ENCODE measurements at places on chromosomes 4 and X.

DNA sequence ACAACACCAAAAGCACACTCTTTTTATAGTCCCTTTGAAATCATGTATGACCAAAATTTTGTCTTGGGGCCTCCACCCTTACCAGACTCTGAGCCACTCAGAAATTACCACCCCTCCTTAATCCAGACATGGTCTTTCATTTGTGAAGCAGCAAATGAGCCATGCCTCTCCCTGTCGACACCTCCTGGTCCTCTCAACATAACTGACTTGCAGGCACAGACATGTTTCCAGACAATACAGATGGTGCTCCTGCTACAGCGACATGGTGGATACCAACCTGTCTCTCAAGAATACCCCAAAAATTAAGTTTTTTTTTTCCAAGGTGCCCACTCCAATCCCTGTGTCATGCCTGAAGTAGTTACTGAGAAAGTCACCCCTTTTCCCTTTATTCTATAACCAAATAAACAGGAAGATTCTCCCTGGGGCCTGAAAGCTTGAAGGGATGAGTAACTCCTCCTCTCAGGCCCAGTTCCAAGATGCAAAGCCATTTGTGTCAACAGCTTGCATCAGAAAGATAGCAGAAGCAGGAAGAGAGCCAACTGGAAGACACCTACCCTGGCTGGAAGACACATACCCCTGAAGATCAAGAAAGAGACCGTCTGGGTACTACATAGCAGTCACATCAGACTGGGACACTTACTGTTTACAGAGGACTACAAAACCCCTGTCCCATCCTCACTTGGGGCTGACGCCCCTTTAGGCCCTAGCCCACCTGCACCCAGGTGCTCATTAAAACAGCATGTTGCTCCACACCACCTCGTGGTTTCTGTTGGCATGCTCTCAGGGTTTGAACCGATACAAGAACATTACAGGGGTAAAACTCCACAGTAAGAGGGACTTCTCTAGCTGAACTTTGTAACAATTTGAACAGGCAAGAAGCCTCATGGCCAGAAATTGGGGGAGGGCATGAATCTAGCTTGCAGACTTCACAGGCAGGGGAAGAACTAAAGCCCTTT lies 5.5 kb upstream of the UGT2B17 start:
- no peak for DNase-seq

GRCh38 chr4:13413729-13414437 lies 70.3 kb downstream of the RAB28 start:
- no peak for DNase-seq

DNA sequence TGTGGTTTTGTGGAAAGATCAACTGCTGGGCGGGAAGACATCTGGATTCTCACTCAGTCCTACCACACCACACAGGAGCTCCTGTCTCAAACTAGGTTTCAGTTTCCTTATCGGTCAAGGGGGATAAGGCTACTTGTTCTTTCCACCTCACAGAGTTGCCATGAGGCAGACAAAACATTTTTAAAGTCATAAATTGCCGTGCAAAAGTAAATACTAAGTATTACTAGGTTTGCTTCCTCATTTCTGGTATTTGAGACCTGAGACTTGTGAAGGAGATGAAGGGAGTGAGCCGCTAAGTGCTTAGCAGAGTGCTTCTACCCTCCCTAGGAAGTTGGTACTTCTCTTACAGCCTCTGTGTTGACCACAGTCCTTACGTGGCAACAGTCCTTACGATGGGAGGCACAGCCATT lies 1.5 kb downstream of the LAP3 start:
- no peak for DNase-seq

GRCh38 chr4:4791299-4792111 lies 68.0 kb upstream of the MSX1 start:
- no peak for DNase-seq

DNA sequence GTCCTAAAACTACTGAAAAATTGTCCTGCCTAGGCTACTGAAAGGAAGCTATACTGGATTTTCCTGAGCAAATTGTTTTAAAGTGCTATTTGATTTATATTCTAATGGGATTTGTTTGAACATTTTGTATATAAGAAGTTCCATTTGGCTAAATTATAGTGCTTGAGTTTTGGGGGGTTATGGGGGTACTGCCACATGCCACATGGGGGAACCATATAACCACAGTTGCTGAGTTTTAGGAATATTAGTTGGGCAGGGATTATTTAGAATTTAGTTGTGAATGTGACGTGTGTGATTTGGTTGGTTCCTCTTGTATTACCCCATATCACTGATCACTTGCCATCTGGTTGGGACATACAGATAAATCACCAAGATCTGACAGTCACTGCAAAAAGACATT lies 224.5 kb upstream of the TAPT1 start:
- no peak for DNase-seq

- no peak for DNase-seq
Observed at GRCh38 chr4:154234576-154234975, 257.0 kb downstream of the DCHS2 start.

- no peak for DNase-seq
Observed at GRCh38 chr4:8345946-8346814, 76.6 kb downstream of the HTRA3 start.

DNA sequence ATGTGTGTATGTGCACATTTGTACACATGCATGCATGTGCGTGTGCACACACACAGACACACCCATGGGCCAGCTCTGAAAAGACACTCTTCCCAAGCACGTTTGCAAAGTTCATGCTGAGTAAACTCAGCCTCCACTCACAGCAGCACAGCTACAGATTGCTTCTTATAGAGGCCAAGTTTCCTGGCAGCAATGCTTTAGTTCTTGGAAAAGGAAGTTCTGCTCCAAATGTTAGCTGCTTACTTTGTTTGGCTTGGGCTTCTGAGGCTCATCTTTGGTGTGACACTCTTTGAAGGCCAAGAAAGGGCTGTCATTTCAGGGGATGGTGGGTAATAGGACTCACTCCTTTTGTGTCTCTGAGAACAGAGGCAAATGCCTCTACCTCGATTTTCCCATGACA lies 6.6 kb downstream of the PLP1 start:
- no peak for DNase-seq

GRCh38 chr4:85637778-85638177 lies 162.8 kb downstream of the ARHGAP24 start:
- no peak for DNase-seq
